Fibroblast of skin of left quadriceps (primary cell): ENCODE measurements at places on chromosomes 7 and 10.
A peak's percentile ranks its signal among the peaks of the same experiment; 100 is the strongest.

GRCh38 chr10:6445671-6446316, 134.3 kb downstream of the PRKCQ start:
- peak; percentile 3 for DNase-seq

GRCh38 chr7:99126921-99127553, 16.9 kb downstream of the SMURF1 start:
- DNase-seq = no peak

DNA sequence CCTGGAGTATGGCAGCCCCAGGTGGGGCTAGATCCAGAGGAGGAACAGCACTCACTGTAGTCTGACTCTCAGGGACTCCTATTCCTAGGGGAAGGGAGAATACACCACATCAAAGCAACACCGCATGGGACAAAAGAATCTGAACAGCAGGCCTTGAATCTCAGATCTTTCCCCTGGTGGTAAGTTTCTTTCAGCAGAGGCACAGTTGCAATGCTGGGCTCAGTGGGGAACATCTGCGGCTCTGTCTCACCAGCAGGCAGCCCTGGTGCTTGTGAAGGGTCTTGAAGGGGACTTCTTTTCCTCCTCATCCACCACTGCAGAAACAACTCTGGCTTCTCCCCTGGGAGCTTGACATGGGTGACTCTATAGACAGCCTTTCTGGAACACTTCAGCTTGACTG, 111.2 kb upstream of the ARHGAP21 start:
- no peak for DNase-seq

DNA sequence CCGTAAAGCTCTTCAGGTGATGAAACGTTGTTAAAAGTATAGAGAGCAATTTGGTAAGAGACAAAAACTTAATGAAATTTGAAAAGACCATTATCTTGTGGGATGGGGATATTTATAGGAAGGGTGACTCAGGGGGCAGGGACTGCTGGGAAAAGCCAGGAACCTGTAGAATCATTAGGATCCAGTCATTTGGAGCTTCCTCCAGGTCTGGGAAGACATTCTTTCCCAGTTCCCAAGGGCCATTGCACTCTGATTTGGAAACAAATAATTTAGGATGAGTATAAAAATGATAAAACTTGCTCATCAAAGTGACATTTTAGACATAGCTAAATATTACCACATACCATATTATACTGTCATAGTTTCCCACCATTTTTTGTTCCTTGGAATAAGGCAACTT, 143.9 kb downstream of the PFKFB3 start:
- peak; percentile 18 for DNase-seq

- no peak for DNase-seq
Observed at GRCh38 chr10:112907893-112908292, 42.2 kb upstream of the TCF7L2 start.

- DNase-seq = no peak
Observed at GRCh38 chr7:109967406-109967805, 1123.5 kb upstream of the LRRN3 start.

DNA sequence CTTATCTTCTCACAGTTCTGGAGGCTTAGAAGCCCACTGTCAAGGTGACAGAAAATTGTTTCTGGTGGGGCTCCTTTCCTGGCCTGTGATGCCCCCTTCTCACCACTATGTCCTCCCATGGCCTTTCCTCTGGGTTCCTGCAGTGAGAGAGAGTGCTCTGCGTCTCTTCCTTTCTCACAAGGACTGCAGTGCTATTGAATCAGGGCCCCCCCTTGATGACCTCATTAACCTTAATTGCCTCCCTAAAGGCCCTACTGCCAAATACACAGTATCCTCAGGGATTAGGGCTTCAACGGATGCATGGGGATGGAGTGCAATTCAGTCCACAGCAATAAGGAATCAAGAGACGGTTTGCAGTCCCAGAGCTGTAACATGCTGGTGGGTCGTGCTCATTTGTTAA, 82.0 kb upstream of the GRB10 start:
- DNase-seq = no peak

DNA sequence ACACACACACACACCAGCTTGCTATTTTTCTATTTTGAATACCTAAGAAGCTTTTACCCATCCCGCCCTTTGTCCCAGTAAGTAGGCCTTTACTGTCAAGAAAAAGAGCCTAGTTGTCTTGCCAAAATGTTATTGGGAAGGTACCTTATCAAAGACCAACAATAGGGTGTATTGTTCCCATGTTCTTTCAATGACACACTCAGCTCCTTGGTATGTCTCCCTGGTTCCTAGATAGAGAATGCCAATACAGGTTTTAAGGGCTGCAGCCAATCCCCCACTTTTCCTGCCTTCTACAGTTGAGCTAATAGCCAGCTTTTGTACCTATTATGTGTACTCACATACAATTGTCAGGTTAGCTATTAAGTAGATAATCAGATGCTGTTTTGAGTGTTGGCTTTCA, 92.0 kb upstream of the LRRTM3 start:
- no peak for DNase-seq

DNA sequence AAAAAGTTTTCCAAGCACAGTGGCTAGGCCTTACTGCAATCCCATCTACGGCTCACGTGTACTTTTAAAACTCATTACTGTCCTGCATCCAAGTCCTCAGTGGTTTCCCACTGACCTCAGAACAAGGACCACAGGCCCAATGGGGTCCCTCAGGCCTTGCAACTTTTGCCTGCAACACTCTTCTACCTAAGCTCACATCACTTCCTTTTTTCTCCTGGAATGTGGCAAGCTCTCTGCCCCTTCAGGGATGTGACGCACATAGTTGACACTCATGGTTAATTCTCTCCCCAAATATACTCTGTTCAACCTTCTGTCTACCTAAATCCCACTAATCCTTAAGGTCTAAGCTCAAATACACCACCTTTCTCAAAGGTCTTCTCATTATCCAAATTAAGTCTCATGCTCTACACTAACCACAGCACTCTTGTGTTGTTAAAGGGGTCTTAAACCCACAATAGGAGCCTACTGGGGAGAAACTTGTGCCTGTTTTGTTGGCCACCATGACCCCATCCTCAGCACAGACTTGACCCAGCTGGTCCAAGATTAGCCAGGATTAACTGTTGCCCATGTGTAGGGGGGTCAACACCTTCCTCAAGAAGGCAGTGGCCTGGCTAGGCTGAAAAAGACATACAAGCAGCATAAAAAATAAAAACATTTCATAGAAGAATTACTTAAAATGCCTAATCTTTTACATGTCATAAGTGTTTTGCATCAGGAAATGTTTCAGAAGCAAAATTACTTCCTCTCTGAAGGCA, 15.2 kb downstream of the HNRNPF start:
- DNase-seq = no peak

DNA sequence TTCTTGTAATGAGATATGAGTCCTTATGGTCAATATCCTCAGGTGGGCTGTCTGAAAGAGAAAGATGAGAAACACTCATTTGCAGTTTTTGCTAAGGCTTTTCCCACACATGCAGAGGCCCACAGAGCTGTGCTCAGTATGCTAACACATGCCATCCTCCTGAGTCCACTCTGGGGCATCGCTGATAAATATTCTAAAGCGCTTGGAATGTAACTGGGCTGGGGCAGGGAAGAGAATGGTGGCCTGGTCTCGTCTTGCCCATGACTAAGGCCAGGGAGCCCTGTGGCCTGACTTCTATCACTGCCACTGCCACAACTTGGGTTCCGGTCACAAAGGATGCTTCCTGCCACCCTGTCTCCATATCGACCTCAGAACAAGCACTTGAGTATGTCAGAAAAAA, 199.7 kb upstream of the FRMD4A start:
- DNase-seq = no peak

DNA sequence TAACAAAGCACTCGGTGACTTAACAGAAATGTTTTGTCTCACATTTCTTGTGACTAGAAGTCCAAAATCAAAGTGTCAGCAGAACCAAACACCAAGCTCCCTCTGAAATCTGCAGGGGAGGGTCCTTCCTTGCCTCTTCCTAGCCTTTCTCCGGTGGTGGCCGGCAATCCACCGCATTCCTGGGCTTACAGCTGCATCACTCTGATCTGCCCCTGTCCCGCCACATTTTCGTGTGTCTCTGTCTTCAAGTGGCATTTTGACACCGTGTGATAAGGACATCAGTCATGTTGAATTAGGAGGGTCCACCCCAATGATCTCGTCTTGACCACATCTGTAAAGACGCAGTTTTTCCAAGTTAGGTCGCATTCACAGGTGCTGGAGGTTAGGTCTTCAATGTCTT, 30.5 kb upstream of the TOMM7 start:
- DNase-seq = no peak

- no peak for DNase-seq
Observed at GRCh38 chr10:75396631-75397495, 4.7 kb downstream of the ZNF503 start.

GRCh38 chr7:18202315-18203045, 174.8 kb upstream of the PRPS1L1 start:
- no peak for DNase-seq

- no peak for DNase-seq
Observed at GRCh38 chr7:140604760-140605159, 35.9 kb downstream of the DENND2A start.

DNA sequence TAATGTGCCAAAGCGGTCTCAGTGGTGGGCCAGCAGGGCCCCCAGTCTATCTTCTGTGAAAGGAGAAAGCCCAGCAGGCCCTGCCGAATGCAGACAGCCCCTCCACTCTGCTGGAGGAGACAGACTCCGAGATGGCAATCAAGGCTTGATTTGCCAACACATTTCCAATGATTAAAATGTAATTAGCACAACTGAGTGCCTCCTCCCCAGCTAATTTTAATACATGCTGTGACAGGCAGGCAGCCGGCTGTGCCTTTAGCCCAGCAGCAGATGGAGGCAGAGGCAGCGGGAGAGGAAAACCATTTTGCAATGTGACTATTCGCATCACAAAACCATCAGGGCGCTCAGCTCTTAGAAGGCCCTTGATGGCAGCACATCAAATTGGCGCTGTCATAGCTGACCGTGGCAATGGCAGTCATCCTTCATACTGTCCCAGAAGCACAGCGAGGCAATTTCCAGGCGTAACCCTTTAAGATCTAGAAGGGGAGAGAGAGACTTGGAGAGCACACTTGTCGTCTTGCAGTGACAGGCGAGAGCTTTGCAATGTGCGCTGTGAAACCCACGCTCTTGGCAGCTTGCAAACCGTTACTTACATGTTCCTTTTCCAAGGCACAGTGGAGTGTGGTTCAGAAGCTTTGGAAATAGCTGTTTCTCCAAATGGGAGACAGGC, 714.8 kb upstream of the GALNT17 start:
- no peak for DNase-seq

- DNase-seq = no peak
Observed at GRCh38 chr7:82017334-82017943, 247.6 kb upstream of the HGF start.

DNA sequence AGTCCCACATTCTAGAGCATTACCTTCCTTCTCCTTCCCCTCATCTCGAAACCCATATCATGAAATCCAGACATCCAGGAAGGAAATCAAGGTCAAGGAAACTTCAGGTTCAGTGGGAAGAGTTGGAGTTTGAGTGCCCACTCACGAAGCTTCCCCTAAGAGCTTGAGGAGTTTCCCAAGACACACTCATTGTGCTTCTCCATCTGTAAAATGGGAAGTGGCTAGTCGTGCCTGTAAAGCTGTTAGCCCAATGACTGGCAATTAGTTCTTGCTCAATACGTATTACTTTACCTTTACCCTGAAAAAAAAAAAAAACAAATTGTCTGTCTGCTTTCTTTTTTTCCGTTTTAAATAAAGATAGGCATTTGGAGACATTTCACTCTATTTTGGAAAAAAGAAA, 42.3 kb downstream of the GPAM start:
- DNase-seq = no peak

DNA sequence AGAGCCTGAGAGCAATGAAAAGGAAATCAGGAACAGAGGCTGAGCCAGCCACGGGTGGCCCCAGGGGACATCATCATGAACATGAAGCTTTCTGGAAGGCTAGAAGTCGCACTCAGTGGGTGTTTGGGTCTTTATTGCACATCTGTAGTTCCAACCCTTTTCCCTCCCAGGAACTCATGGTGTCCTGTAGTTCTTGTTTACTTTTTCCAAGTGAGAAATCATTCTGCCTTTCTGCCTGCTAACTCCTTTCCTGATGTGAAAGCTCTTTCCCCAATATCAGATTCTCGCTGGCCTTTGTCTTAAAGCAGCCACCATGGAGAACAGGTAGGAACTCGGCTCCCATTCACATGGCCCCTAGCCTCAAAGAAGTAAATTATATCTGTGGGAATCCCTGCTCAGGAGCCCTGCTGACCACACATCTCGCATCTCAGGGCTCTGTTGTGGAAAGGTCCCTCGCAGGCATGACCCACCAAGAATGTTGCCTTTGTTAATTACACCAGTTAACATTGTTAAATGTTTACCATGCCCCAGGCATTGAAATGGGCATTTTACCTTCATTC, 542.7 kb downstream of the TNS3 start:
- DNase-seq = no peak

GRCh38 chr10:23067939-23068775, 27.2 kb upstream of the MSRB2 start:
- DNase-seq = peak; percentile 43

- no peak for DNase-seq
Observed at GRCh38 chr7:2168615-2169311, 64.0 kb downstream of the MAD1L1 start.

DNA sequence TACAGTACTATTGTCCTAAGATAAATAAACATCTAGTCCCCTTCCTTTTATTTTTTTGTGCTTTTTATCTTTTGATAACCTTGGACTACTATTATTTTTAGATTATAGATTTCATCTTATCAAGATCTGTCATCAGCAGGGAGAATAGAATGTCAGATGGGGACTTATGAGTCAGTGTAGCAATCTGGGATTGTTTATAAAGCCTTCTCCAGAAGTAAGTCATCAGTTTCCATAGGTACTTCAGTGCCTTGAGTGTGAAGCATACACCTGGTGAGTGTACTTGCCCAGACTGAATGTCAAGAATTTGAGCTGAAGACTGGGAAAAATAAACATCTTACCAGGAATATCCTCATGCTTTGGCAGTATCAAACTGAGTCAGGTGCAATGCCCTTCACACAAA, 2.1 kb downstream of the CASD1 start:
- no peak for DNase-seq

DNA sequence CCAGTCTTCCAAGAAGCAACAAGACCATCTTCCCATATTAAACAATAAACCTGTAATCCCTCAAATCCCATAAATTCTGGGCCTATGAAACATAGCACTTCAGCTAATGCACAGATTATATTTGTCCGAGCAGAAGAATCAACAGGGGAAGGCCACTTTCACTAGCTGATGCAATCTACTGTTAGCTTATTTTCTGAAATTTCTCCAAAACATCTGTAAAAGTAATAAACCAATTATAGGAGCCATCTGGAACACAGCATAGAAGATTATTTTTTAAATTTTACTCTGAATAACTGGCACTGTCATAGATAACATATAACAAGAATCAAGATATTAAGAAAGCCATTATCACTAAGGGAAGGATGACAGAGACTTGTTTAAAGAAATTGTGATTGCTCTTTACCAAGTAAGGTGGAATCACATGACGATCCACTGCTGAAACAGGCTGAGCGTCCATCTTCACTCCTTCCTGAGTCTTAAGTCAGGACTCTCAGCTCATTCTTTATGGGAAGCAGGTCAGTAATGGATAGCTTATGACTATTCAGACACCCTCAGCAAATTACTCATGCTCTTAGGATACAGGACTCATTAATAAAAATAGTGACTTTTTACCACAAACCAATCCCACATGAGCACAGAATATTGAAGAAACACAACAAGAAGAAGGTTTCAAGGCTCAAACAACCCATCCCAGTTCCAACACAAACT, 719.5 kb downstream of the XPNPEP1 start:
- DNase-seq = peak; percentile 34

- DNase-seq = no peak
Observed at GRCh38 chr10:131657318-131657984, 243.4 kb upstream of the PPP2R2D start.

- no peak for DNase-seq
Observed at GRCh38 chr10:64116707-64117106, 595.5 kb downstream of the REEP3 start.

- no peak for DNase-seq
Observed at GRCh38 chr10:56123247-56123646, 237.8 kb downstream of the ZWINT start.
